Activated CD4-positive, alpha-beta T cell treated with anti-CD3 and anti-CD28 coated beads for 24 hours (primary cell): ENCODE measurements at places on chromosomes 4 and X.

DNA sequence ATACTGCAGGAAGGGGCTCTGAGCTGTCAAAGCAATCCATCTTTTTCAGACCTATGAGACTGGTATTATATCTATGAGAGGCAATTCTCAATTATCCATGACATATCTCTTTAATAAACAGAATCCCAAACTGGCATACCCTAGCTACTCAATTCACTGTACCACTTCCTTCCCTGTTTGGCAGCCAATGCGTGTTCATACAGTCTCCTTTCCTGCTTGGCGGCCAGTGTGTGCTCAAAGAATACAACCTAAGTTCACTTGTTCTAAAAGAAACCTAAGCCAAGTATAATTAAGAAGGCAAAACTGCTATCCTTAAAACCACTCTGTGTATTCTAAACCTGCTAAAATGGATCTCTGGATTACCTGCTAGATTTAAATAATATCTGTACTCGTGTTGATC lies 38.3 kb downstream of the ARHGEF9 start:
- no peak for DNase-seq

GRCh38 chr4:71186566-71187403 lies 152.0 kb upstream of the SLC4A4 start:
- DNase-seq, result no peak

- no peak for DNase-seq
Observed at GRCh38 chr4:81807386-81807785, 335.7 kb upstream of the RASGEF1B start.

DNA sequence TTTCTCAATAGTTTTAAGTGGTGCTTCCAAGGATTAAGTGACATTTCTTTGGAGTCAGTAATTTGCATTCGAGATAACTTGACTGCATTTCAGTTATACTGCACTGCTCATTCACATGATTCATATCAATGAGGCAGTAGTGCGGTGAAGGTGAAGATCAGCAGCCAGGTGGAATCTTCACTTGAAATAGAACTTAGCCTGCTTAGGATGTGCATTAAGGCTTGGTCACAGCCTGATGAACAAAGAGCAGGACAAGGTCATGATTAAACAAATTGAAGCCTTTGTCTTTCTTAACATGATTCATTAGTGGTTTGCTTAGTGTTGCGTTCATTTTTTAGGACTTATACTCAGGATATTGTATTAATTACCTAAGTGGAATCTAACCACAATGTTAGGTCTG lies 212.1 kb upstream of the GALNTL6 start:
- DNase-seq, result no peak

GRCh38 chr4:99825272-99825671 lies 8.6 kb downstream of the DAPP1 start:
- no peak for DNase-seq

- DNase-seq, result no peak
Observed at GRCh38 chr4:138113819-138114400, 128.2 kb downstream of the SLC7A11 start.

DNA sequence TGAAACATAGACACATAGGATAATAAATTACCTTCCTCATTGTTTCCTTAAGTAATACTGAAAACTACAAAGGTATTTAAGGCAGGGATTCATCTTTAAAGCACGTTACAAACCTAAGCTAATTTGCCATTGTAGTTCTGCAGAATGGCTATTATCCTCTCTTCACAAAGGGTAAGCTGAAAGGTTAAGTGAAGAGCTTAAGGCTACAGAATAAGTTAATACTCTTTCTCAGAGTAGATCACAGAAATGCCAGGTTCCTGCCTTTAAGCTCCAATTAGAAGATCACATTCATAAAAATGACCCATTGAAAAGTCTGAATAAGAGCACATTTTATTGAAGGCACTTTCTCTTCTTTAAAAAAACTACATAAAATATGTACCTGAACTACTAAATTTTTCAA lies 42.1 kb upstream of the PRDM5 start:
- DNase-seq, result no peak

DNA sequence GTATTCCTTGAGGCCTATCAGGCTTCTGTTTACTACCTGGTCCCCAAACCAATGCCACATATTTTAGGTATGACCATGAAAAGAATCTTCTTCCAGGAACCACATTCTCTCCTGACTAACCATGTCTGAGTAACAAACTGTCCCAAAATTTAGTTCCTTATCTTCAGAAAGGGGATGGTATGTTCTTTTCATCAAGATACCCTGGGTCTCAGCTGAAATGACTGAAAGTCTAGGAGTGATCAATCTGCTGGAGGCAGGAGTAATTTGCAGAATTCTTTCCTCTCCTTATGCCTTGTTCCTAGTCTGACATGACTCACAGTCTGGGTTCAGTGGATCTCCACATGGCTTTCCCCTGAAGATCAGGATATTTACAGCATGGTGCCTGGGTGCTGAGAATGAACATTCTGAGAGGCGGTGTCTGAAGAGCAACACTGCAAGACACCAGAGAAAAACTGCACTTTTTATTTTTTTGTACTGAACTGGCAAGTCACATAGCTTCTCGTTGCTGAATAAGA lies 665.5 kb downstream of the TLL1 start:
- no peak for DNase-seq

- no peak for DNase-seq
Observed at GRCh38 chrX:70324326-70324725, 34.4 kb downstream of the KIF4A start.

DNA sequence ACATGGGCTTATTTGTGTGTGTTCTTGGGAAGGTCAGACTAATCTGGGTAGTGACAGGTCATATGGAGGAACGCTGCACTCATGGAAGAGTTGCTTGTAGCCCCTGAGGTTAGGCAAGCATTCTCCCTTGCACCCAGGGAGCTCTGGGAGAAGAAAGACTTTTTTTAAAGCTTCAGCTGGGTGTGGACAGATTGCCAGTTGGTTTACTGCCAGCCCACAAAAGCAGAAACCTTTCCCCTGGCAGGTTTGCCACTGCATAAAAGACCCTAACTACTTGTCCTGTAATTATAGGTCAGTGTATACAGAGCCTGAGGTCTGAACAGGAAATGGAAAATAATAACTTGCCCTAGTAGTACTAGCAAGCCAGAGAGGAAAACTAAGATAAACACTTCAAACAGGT lies 7.4 kb upstream of the NFKB1 start:
- no peak for DNase-seq
